CD4-positive, alpha-beta T cell (primary cell): ENCODE measurements at places on chromosomes 13 and 19. TPM values are rescaled to one million over a fixed set of nuclear protein-coding genes. Genes with fewer than 3 reads are reported as not detected.

DLEU7 gene
- total RNA-seq = not detected

DNA sequence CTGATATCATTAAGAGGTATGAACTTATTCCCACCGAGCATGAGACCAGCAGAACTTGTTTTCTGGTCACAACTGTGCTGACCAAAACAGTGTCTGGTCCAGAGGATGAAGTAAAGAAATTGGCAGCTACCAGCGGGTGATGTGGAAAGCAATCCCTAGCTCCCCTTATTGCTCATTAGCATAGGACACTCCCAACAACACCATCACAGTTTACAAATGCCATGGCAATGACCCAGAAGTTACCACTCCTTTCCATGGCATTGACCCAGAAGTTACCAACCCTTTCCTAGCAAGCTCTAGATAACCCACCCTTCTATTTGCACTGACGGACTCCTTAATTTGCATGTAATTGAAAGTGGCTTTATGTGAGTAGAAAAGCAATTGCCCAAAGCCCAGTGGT is 1856.1 kb downstream of the OLFM4 start:
- no peaks in the 10 kb centered on the region for H3K36me3 ChIP-seq
- no peaks in the 10 kb centered on the region for H3K27me3 ChIP-seq
- H3K4me1 ChIP-seq = no peaks in the 10 kb centered on the region
- no peak overlapping the region for H3K27ac ChIP-seq
- no peak for DNase-seq

GRCh38 chr19:35847911-35848310 is 4.4 kb downstream of the NPHS1 start:
- no peak for DNase-seq
- H3K27ac ChIP-seq = no peak overlapping the region
- H3K4me1 ChIP-seq = peaks cover 22% of the 10 kb centered on the region
- H3K36me3 ChIP-seq = no peaks in the 10 kb centered on the region

- peaks cover 33% of the 10 kb centered on the region for H3K4me1 ChIP-seq
- no peak overlapping the region for H3K4me3 ChIP-seq
- no peak for DNase-seq
- H3K27me3 ChIP-seq = no peaks in the 10 kb centered on the region
- no peak overlapping the region for H3K27ac ChIP-seq
- no peaks in the 10 kb centered on the region for H3K36me3 ChIP-seq
Measured at GRCh38 chr13:40194224-40194806, 472.1 kb downstream of the FOXO1 start.

GRCh38 chr19:12695096-12695495 is 1.3 kb downstream of the FBXW9 start:
- H3K4me1 ChIP-seq = peaks cover 23% of the 10 kb centered on the region
- H3K36me3 ChIP-seq = peaks cover 2% of the 10 kb centered on the region
- no peaks in the 10 kb centered on the region for H3K27me3 ChIP-seq
- DNase-seq = no peak
